ENCODE measurements at places on chromosomes 4 and X.

DNA sequence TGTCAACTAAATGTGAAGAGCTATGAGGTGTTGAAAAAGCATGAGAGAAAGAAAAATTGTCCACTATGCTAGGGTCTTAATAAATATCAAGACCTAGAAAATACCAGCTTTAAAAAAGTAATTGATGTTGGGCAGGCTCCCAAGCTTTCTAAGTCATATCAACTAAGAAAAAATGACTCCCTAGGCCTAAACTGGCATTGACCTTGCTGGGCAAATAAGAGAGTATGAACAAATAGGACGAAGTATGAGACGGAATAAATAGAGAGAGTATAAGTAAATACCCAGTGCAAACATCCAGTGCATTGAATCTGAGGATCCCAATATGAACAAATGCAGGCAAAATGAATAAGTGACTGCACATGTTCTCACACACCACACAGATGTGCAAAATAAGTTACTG is 3.2 kb downstream of the KDR start:
- no peak for DNase-seq

GRCh38 chrX:319579-320125 is 1.1 kb upstream of the GTPBP6 start:
- DNase-seq, result no peak

DNA sequence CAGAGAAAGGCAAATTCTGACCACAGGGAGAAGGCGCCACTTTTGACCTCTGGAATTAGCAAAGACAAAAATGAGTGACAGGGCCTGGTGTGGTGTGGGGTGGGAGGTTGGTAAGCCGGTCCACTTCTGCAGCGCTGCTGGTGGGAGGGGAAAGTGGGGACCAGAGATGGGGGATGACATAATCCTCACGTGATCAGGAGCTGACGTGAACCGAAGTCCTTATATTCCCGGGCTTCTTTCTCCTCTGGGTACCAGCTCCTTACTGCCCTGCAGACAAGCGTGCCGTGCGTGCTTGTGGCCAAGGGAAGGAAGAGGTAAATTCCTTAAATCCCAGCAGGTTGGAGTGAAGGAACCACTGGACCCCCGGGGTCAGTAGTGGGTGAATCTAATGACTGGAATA is at the start of gene TCEAL7:
TCEAL7 (plus strand) TSS at position 249 of the 400 bp plus-strand sequence. CDS start 1,165 bp downstream, outside the sequence.
- DNase-seq, result no peak

GRCh38 chr4:161279095-161279494 is 884.7 kb downstream of the FSTL5 start:
- DNase-seq, result no peak

GRCh38 chr4:147866532-147867271 is 134.8 kb downstream of the ARHGAP10 start:
- peak; percentile 82 for DNase-seq

DNA sequence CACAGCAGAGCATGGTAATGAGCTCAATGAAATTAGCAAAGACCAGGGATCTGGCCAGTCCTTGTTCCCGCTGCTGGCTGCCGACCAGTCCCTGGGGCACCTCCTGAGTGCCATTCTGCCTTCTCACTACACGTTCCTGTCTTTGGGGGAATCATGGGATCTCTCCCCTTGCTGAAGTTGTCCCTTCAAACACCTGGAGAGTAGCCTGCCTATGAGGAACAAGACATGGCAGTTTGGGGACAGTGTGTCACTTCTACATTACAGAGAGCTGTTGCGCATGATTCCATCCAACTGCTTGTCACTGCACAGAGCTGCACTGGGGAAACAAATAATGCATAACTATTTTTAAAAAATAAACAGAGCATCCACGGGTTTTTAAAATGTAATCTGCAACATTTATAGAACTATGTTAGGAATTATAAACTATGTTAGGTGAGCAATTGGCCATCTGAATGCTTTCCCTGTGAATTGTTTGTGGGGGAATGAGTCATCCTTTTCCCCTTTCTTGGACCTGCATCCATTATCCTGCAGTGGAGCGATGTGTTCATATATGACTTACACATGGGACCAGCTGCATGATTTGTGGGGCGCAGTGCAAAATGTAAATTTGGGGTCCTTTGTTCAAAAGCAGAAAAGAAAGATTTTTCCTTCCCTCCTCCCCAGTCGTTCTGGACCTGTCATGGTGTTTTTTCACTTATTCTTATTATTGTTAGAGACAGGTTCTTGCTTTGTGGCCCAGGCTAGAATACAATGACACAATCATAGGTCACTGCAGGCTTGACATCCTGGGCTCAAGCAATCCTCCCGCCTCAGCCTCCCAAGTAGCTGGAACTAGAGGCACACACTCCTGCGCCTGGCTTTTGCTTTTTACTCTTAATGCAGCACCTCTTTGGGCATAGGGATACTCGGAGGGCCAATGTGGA is 115.0 kb upstream of the TBL1X start:
- no peak for DNase-seq

- DNase-seq, result no peak
These were observed 106.8 kb downstream of the FAT4 start for GRCh38 chr4:125421547-125421946.

GRCh38 chr4:186724058-186724863 is 605 bp upstream of the FAT1 start:
- no peak for DNase-seq

DNA sequence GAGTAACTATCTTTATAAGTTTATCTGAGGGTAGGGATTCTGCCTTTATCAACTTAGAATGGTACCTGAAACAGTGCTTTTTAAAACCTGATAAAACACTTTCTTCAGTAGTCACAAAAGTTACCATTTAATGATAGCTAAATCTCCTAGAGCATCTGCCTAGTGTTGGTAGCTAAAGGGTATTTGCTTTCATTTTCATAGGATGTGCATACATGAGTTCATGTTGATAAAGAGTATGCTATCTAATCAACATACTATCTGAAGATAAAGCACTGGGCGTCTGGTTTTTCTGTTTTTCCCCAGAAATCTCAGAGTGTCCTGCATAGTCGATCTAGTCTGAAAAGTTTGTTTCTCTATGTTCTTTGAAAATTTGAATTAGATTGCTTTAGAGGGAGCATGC is 75.1 kb downstream of the ADGRL3 start:
- no peak for DNase-seq

DNA sequence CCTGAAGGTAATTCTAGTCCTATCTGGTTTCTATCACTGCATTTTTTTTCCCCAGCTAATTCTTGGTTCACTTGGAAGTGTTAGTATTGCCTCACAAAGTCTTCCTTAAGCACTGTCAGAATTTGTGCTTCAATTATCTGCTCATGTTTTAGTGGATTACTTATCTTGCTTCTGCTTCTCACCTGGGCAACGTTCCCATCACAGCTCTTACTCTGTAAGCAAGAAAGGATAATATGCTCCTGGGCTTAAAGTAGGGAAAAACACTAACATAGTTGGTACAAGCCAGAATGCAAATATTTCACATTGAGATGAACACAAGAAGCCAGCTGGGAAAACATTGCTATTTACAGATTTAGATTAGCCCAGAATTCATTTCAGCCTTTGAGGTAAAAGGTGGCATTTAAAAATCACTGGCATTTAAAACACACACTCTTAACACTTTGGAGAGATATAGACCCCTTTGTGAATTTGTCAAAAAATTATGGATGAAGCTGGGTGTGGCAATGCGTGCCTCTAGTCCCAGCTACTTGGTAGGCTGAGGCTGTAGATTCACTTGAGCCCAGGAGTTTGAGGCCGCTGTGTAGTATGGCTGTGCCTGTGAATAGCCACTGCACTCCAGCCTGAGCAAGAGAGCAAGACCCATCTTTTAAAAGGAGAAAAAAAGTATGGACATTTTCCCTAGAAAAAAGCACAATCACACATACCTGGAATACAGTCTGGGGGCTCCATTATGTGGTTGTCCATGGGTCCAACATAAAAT is 6.6 kb upstream of the PTPN13 start:
- DNase-seq, result no peak

DNA sequence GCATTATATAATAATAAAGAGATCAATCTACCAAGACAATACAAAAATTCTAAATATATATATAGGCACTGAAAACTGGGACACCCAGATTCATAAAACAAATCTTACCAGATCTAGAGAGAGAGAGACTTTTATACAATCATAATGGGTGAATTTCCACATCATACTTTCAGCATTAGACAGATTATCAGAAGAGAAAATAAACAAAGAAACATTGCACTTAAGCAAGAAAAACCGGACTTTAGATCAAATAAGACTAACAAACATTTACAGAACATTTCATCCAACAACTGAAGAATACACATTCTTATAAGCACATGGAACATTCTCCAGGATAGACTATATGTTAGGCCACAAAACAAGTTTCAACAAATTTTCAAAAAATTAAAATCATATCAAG is 245.1 kb downstream of the INPP4B start:
- no peak for DNase-seq

GRCh38 chr4:122758033-122758432 is 25.5 kb downstream of the BBS12 start:
- DNase-seq, result no peak

GRCh38 chr4:2305766-2306501 is 44.0 kb upstream of the MXD4 start:
- no peak for DNase-seq

DNA sequence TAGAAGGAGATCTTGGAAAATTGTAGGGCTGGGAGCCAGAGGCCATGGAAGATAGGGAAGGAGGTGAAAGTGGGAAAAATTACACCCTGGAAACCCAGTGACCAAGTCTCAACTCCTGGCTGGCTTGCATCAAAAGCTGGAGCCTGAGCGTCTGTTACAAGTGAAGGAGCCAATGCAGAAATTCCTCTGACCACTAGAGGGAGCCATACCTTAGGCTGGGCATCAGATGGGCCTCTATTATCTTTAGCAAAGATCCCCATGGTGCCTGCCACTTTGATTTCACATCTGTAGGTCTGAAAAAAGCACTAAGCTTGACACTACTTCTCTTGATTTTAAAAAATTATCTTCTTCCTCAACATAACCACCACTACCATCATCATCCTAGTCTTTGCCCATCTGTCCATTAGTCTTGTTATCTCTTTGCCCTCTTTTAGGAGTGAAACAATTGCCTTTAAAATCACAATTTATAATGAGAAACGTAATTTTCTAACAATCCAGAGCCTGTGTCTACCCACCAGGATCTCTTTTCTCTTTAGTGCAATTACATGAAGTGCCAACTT is 62.9 kb downstream of the ANAPC4 start:
- DNase-seq, result peak; percentile 9

DNA sequence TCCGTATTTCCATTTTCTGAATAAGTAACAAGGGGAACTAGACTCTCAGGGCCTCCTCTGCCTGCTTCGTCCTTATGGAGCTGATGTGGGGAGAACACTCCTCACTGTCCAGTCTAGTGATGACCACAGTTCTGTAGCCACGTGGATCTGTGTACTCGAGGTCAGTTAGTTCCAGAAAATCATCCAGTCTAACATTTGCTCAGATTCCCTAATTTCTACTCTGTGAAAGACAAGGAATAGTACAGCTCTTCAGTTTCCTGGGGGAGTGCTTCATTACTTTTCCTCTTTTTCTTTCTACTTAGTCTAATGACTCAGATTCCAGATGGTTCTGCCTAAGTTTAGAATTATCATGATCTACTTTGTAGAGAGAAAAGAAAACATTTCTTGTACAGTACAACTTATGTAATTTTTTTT is 82.6 kb downstream of the SORBS2 start:
- DNase-seq, result no peak

DNA sequence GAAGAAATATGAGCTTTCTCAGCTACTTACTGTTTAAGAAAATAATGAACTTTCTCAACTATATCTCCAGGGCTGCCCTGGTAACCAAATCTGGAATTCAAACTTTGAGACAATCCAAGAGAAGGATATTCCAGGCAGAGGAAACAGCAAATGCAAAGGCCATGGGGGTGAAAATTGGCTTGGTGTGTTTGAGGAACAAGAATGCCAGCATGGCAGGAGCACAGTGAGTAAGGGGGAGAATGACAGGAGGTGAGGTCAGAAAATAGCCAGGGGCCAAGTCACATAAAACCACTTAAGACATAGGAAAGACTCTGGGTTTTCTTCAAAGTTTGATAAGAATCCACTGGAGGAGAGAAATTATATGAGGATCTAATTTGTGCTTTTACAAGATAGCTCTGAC is 27.2 kb upstream of the BTC start:
- DNase-seq, result no peak

DNA sequence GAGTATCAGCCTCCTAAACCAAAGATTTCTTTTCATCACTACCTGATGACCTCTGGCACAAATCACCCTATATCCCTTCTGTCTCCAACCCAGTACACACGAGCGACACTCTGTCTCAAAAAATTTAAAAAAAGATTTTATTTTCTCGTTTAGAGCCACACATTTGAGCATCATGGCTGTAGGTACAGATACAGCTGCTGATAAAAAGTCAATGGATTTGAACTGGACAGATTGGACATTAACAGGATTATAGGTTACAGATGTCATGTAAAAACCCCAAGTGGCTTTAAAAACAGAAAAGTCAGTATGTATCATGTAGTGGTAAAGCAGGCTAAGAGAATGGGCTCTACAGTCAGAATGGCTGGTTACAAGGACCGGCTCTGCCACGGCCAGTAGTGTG is 171.1 kb downstream of the SCFD2 start:
- no peak for DNase-seq

GRCh38 chr4:119739796-119740195 is 111.2 kb upstream of the PDE5A start:
- no peak for DNase-seq
